ENCODE measurements at places on chromosomes 5 and 9.

DNA sequence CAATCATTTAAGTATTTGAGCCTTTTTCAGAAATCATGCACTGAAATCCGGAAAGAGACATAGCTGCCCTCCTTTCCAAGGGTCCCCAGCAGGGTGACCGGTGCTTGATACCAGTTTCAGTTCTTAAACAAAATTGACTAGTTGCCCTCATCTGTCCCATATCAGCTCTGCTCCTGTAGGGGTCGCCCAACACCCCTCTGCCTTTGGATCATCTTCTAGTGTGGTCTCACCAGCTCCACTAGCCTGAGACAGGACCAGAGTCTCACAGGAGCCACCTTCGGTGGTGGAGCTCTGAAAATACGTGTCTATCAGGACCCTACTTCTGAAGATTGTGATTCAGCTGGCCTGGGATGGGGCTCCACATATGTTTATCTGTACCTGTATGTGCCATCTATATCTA lies 428.2 kb downstream of the ENC1 start:
- DNase-seq, result no peak

- no peak for DNase-seq
These were observed 167.7 kb downstream of the CCDC192 start for GRCh38 chr5:127870914-127871313.

- DNase-seq, result no peak
These were observed 4.1 kb upstream of the PRDM12 start for GRCh38 chr9:130660326-130660682.

DNA sequence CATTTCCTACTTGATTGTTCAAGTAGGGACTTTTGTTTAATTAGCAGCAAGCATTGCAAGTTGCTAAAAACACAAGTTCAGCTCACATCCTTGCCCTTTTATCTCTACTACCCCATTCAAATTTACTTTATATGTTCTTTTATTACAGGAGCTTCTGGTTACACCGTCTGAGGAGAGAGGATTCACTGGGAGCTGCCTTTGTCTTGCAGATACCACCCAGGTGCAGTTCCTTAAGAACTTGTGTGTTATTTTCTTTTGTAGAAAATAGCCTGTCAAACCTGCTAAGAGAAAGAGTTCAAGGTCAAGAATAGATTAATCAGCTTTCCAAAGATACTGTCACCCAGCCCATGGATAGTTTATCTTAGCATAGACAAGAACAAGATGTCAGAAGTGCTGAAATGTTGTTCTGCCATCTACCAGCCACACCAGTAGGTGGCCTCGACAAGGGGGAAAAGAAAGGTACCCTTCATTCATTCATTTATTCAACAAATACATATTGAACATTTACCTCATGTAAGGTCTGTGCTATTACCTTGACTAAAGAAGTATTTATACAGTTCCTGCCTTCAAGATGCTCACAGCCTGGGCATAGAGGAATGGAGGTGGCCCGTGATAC lies 750.3 kb downstream of the MAT2B start:
- no peak for DNase-seq

- no peak for DNase-seq
These were observed 65.1 kb upstream of the DNAH5 start for GRCh38 chr5:14009575-14009974.

- DNase-seq, result no peak
These were observed 207.8 kb downstream of the SEMA5A start for GRCh38 chr5:9337928-9338595.

GRCh38 chr5:116371935-116372334 lies 202.7 kb downstream of the SEMA6A start:
- no peak for DNase-seq

DNA sequence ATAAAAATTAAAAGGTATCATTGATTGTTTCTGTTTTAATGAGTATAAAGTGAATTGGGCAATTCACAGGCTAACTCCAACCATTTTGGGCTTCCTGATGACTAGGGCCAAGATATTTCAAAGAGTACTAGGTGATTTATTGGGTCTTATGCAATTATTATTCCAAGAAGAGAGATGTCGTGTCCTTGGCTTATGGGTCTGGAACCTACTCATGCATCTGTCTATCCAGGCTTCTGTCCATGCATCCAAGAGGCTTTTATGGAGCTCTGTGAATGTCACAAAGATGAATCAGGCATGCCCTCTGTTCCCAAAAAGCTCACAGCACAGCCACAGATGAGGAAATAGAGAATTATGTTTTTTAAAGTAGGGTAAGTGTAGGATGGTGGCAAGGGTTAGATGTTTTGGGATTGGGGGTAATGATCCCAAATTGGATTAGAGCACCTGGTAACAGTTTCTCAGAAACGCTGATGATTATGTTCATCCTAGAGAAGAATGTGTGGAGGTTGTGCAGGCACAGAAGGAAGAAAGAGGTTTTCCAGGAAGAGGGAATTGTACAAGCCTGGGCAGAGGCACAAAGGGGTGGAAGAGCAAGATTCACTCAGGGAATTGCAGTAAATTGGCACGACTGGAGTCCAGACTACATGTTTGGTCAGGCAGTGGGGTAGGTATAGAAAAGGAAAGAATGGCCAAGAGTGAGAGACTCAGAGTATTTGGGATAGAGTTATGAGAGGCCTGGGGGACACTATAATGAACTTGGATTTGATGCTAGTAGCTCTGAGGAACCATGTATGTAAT lies 83.0 kb upstream of the TNC start:
- DNase-seq, result no peak

DNA sequence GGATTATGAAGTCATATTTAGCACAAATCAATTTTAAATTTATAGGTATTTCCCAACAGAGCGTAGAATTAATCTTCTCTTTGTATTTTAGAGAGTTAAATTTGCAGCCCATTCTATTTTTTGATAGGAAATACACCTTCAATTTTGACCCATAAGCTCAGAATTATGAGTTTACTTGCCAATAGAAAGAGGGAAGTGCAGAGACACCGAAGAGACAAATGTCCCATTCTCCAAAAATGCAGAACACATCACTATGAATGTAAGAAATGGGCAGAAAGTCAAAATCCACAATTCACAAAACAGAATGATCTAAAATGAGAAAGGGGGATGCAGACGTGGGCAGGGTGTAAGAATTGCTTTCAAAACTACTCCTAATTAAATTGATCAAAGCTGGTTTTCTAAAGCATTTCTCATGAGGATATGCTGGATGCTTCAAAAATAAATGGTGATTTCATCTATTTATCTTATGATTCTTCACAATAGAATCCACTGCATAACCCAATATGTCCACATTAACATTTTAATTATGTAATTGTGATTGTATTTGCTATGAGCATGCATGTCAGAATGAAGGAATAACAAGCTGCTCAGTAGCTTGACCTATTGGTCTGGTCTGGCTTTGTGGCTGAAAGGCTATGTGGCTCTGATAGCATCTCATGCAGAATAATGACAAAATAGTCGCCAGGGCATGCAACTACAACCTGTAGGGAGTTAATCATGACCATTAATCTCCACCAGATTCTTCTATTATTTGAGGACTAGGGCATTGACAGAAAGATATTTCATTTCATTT lies 550.1 kb upstream of the CDH18 start:
- no peak for DNase-seq

- no peak for DNase-seq
These were observed 471.8 kb downstream of the KIF4B start for GRCh38 chr5:155485386-155485785.

GRCh38 chr9:79242489-79242888 lies 329.3 kb upstream of the TLE4 start:
- no peak for DNase-seq

GRCh38 chr9:78682216-78682615 lies 385.3 kb downstream of the PSAT1 start:
- DNase-seq, result no peak

DNA sequence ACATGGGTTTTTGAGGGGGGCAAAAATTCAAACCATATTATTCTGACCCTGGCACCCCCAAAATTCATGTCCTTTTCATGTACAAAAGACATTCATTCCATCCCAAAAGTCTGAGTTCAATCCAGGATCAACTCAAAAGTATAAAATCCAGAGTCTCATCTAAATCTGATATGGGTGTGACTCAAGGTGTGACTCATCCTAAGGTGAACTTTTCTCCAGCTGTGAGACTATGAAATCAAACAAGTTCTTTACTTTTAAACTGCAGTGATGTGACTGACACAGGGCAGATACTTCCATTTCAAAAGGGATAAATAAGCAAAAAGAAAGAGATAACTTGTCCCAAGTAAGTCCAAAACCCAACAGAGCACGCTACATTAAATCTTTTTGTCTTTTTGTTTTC lies 20.6 kb upstream of the CYLC2 start:
- no peak for DNase-seq

DNA sequence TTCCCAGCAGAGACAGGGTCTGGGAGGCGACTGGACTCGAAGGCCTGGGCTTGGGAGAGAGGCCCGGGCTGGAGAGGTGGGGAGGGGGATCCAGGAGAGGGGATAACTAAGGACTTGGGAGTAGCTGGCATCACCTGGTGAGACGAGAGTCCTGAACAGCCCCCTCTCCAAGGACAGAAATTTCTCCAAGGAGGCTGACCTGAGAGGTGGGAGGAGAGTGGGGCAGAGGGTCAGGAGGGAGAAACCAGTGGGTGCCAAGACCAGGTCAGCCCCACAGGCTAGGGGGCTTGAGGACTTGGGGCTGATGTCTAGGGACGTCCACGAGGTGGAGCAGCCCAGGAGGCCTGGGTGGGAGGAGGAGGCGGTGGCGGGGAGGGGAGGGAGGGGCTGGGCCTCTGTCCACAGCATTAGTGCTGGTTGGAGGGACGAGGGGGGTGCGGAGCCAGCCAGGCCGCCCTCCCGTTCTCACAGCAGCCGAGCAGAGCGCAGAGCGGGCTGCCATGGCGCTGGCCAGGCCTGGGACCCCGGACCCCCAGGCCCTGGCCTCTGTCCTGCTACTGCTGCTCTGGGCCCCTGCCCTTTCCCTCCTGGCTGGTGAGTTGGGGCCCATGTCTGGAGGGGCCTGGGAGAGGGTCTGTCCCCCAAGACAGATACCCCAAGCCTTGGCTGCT lies at the start of gene CRB2:
Gene CRB2 (plus strand): TSS at position 437 of the 671 bp plus-strand sequence. CDS start 64 bp downstream, at position 501.
- no peak for DNase-seq

All from glomerular endothelial cell (primary cell).